ENCODE measurements at places on chromosomes 13 and 19. TPM values are rescaled to one million over a fixed set of nuclear protein-coding genes. Genes with fewer than 3 reads are reported as not detected.

Gene SLC25A41
- polyA plus RNA-seq: 0.12 TPM

- no peaks in the 10 kb centered on the region for H3K27me3 ChIP-seq
- H3K27ac ChIP-seq: peak overlapping the region; percentile 64
- DNase-seq: no peak
- H3K4me1 ChIP-seq: no peaks in the 10 kb centered on the region
Measured at GRCh38 chr13:103788061-103788652, 721.9 kb upstream of the SLC10A2 start.

Gene SLC1A5
- polyA plus RNA-seq: 76.7 TPM

DNA sequence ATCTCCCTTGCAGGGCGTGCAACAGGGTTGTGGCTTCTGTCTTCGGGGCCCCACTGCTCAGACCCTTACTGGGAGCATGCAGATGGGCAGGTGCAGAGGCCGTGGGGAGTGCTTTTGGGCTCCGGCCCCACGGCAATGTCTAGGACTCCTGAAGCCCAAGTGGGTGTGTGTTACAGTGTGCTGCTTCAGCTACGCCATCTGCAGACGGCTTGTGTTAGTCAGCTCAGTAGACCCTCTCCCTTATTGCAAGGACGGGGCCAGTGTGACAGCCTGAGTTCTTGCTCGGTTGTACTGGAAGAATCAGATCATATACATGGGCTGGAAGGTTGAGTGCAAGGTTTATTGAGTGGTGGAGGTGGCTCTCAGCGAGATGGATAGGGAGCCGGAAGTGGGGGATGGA is 39.3 kb downstream of the DNAJC3 start:
- H3K4me1 ChIP-seq: no peaks in the 10 kb centered on the region
- no peak for DNase-seq
- H3K27me3 ChIP-seq: no peaks in the 10 kb centered on the region
- no peak overlapping the region for H3K4me3 ChIP-seq
- peaks cover 21% of the 10 kb centered on the region for H3K36me3 ChIP-seq

DNA sequence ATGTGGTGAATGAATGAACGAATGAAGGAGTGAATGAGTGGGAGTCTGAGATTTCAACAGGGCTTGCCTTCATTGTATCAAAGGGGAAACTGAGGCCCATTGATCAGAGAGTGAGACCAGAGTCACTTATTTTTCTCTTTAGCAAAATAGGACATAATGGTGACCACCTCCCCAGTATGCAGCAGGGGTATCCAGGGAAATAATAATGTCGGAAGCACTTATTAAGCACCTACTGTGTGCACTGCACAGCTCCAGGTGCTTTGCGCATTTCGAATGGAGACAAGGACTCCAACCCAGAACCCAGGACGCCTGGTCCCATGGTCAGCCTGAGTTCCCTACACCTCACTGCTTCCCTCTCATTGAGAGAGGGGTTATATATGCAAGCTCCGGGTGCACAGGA is 26.8 kb upstream of the SEMA6B start:
- H3K27me3 ChIP-seq: peaks cover 14% of the 10 kb centered on the region
- no peaks in the 10 kb centered on the region for H3K36me3 ChIP-seq
- H3K27ac ChIP-seq: no peak overlapping the region
- no peak overlapping the region for H3K4me3 ChIP-seq
- peaks cover 8% of the 10 kb centered on the region for H3K4me1 ChIP-seq
- no peak for DNase-seq

DNA sequence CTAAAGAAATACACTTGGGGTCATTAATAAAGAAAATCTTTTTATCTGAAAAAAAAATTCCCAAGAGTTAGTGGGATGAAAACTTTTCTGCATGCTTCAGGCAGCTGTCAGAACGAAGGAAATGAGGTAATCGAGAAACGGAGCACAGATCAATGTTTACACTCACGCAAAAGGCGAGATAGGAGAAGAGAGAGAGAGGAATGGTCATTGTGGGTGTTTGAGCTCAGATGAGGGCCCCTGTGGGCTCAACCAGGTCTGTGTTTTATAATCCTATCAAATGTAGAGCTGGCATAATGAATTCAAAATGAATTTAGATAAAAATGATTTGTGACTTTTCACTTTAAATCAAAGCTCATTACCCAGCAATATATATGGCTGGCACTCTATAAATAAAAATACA is 6.3 kb upstream of the RXFP2 start:
- DNase-seq: peak; percentile 44
- H3K4me1 ChIP-seq: no peaks in the 10 kb centered on the region
- no peaks in the 10 kb centered on the region for H3K36me3 ChIP-seq
- no peaks in the 10 kb centered on the region for H3K27me3 ChIP-seq
- no peak overlapping the region for H3K4me3 ChIP-seq

Gene REEP6
- 9.1 TPM for polyA plus RNA-seq

Gene C3
- 0.67 TPM for polyA plus RNA-seq

GRCh38 chr19:14505488-14506239 is 9.7 kb upstream of the GIPC1 start:
- 0 out of 2 replicates have a peak, but pooled peaks cover 3% of the 10 kb centered on the region for H3K4me1 ChIP-seq
- H3K36me3 ChIP-seq: no peaks in the 10 kb centered on the region
- peak; percentile 78 for DNase-seq
- no peak overlapping the region for H3K4me3 ChIP-seq

Gene GPR4
- polyA plus RNA-seq: 0.69 TPM

Measured in SK-N-SH (cell line).